ENCODE measurements at places on chromosomes 12 and 14.

DNA sequence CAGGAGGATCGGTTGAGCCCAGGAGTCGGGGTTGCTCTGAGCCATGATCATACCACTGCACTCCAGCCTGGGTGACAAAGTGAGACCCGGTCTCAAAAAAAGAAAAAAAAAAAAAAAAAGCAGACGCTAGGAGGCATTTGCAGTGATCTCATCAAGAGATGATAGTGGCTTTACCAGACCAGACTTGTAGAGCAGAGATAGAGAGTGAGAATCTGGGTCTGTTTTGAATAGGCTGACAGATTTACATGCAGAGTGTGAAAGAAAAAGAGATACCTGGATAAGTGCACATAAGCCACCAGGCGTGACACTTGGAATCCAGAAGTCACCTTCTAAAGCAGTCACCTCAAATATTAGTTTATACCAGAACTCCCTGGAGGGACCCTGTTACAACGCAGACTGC lies 21.1 kb upstream of the FLRT2 start:
- DNase-seq = no peak

- DNase-seq = no peak
Observed at GRCh38 chr12:32551058-32551457, 128.0 kb upstream of the DNM1L start.

GRCh38 chr12:109888179-109889020 lies 8.1 kb upstream of the GLTP start:
- DNase-seq = peak; percentile 42

DNA sequence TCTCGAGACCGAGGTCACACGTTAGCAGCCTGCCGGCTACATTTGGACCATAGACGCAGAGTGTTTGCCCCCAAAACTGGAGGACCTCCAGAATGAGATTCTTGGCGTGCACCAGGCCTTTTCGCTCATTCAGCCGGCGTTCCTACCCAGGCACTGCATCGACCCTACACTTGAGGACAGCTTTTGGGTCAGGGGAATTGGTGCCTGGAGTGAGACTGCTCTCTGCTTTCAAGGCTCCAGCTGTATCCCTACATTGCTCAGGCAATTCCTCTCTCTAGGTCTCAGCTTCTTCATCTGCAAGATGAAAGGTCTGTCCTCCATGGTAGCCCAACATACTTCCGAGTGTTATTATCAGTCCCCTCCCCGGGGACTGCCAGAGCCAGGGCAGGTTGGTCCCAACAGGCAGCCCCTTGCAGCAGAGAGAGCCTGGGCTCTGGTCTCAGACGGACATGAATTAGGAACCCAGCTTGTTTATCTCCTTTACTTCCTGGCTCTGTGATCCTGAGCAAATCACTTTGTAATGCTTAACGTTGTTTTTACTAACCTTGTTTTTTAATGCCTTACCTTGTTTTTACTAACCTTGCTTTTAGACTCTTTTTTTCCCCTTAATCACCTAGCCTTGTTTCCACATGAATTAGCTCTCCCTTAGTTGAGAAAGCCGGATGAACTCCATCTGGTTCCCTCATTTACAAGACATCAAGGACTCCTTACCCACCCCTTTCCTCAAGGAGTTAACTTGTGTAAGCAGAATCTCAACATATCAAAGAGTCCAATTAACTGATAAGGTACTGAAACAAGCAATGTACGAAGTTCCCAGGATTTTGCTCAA lies 892 bp downstream of the TCHP start:
- DNase-seq = no peak

GRCh38 chr14:104657563-104658324 lies 31.7 kb upstream of the INF2 start:
- no peak for DNase-seq

- DNase-seq = no peak
Observed at GRCh38 chr14:100651999-100652508, 64.8 kb upstream of the BEGAIN start.

GRCh38 chr14:54814076-54814475 lies 88.5 kb downstream of the GCH1 start:
- DNase-seq = peak; percentile 77

DNA sequence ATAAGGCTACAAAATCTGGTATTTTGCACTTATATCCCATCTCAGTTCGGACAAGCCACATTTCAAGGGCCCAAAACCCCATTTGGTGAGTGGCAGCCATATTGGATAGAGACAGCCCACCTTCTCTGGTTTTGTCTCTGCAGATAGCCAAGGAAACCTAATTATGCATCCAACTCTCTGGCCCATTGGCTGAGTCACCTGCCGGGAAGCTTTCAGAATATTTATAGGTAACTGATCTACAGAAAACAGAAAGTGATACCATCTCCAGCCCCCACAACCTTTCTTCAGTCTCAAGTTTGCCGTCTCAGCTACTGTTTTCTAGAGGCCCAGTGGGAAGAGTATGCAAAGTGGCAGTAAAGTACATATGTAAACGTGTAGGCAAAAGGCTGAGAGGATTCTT lies 33.7 kb upstream of the PPP1CC start:
- DNase-seq = peak; percentile 69

DNA sequence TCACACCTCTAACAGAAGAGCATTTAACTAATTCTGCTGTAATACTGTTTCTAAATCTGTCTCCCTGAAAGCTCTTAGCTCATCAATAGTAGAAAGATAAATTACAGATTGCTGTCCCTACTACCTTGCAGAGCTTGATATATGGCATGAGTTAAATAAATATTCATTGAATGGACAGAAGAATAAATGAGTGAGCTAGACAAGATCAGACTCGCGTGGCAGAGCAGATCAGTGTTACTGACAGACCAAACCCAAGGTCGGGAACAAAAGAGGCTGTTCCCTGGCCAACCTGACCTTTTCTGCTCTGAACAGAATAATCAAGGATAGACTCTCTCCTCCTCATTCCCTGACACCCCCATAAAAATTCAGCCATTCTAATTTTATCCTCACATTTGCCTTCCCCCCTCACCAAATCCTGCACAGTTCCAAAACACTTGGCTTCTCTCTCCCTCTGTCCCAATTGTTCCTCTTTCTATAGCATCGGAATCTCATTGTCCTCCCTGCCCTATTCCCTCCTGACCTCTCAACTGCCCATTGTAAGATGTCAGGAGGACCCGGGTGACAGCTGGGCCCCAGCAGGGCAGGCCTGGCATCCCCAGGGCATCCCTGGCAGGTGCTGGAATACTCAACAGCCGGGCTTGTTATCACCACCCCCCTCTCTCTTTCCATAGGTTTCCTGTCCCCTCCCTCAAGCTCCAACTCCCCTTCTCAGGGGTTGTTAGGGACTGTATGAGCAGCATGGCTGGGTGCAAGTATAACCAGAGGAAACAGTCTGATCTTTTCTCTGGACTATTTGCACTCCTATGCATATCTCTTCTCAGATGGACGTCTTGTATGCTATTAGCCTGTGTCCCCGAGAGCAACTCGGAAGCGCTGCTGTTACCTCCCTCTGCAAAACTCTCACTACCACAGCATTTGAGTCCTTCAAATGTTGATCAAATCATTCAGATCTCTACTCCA lies 19.9 kb downstream of the NEUROD4 start:
- DNase-seq = no peak

DNA sequence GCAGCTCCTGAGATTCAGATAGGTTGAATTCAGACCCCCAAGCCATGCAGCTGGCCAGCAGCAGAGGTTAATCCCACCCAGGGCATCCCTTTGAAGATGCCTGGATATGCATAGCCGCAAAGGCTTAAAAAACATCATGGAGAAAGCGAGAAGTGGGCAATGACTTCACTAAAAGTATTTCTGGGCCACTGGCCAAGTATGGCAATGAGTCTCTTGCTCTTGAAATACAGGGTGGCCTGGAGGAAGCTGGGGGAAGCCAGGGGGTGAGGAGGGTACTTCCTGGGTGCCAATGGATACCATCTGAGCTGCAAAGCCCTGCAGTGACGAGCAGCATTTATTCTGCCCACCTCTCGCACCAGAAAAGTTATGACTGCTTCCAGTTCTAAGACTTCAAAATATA lies 539.3 kb upstream of the TBX3 start:
- DNase-seq = no peak

DNA sequence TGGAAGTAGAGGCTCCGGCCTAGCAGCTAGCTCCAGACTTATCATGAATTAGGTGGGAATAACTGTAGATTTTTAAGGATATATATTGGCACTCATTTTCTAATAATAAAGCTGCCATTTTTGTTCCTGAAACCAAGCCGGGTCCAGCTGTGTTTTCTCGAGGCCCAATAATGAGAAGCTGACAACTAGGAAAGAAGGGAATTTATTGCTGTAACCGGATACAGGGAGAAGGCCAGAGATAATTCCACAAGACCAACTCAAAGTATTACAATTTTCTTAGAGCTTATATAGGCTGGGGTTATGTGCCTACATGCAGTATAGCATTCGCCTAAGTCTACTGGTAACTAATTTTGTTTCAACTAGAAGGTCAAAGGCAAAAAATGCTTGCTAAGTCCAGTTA lies 122.3 kb upstream of the FBXO33 start:
- DNase-seq = no peak

DNA sequence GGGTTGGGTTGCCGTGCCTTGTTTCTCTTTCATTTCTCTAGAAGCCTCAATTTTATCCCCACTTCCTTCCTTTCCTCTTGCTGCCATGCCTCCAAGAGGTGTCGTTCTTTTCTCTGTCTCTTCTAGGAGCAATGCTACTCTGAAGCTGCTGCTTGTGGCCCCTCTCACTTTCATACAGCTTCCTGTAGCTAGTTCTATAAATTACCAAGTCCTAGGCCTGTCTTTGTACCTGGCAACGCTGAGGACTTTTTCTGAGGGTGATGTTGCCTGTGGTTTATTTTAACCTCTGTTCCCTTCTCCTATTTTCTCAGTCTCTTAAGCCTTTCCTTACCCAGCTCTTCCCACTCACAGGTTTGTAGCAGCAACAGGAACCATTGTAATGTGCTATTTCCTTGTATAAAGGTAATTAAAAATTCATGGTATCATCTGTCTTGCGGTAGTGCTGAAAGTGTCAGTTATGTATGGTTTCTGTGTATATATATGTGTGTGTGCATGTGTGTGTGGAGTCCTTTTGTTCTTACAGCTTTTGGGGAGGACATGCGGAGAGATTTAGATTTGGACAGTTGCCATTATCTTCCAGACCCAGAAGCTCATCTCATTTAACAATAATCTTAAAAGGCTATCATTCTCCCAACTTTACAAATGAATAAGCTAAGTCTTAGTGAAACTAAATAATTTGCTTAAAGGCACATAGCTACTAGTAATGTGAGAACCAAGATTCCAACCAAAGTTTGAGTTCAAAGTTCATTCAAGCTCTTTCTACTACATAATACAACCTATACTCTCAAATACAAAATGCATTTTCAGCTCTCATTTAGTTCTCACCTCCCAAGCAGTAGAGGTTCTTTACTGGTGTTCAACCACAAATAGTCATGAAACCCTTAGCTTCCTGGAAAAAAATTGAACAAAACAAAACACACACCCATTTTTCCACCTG lies 43.8 kb downstream of the DDHD1 start:
- peak; percentile 69 for DNase-seq
